ENCODE measurements at places on chromosomes 1 and 21. TPM values are rescaled to one million over a fixed set of nuclear protein-coding genes. Genes with fewer than 3 reads are reported as not detected.

KRTAP19-6 gene
- not detected for total RNA-seq

TSPAN2 gene
- total RNA-seq = 498 TPM

DNA sequence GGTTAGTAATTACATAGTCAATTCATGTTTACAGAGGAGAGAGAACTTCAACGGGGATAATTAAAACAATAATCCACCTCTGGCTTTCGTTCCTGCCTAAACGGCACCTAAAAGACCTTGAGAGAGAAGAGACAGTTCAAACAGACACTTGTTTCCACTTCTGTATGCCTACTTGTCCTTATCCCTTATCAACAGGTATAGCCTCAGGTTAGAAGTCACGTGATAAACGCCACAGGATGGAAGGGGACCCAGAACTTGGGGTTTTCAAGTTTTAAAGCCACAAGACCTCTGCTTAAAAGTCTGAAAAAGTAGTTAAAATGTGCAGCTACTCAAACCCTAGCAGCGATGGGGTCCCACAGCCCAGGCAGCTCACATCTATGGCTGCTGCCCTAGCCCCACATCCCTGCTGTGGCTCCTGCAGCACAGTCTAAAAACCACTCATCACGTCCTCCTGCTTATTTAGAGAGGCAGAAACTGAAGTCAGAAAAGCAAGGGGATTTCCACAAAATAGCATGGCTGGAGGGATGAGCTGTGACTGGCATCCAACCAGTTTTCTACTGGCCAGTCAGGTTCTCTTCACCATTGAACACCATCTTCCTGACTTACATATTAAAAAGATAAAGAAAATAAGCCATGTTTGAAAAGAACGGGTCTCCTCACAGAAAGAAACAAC lies 51.2 kb upstream of the SEC16B start:
- H3K4me3 ChIP-seq = no peak overlapping the region
- no peak overlapping the region for H3K27ac ChIP-seq
- H3K27me3 ChIP-seq = no peaks in the 10 kb centered on the region
- no peak for DNase-seq

DNA sequence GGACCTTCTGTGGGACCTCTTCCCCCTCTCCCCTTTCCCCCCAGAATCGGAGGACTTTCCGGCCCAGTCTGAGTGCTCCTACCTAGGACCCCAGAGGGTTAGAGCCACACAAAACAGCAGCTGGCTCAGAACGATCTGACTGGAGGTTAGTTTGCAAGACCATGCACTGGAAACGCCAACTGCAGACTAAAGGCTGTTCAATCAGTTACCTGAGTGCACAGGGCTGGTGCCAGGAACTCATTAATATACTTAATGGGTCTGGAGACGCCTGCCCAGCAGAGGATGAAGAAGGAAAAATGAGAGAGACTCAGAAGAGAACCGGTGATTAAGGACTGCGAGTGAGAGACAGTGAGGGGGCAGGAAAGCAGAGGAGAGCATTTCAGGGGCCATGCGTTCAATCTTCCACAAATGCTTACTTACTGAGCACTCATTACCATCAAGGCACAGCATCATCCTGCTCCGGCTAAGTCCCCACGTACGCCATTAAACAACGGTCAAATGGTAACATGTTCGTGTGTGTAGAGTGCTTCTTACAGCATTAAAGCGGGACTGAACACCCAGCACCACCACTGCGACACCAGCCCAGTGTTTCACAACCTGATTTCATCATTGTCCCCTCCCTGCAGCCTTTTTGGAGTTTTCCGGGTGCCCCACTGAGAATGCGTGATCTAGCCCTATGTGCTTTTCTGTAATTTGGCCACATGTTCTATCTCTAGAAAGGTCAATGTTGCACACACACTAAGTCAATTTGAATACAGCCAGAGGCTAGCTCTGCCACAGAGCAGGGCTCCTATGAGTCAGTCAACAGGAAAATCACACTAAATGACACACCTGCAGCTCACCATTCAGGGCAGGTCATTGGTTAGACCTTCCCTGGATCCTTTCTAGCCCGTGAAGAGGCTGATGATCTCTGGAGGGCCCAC lies 7.6 kb downstream of the ENO1 start:
- peaks cover 78% of the 10 kb centered on the region for H3K4me1 ChIP-seq
- no peak for DNase-seq
- H3K36me3 ChIP-seq = peaks cover 64% of the 10 kb centered on the region
- H3K27ac ChIP-seq = peak overlapping the region; percentile 49
- no peak overlapping the region for H3K4me3 ChIP-seq

- H3K4me3 ChIP-seq = no peak overlapping the region
- peaks cover 14% of the 10 kb centered on the region for H3K4me1 ChIP-seq
Measured at GRCh38 chr1:228935198-228935663, 200.0 kb downstream of the RHOU start.

- H3K36me3 ChIP-seq = peaks cover 2% of the 10 kb centered on the region
- no peak overlapping the region for H3K27ac ChIP-seq
- no peaks in the 10 kb centered on the region for H3K27me3 ChIP-seq
- peaks cover 8% of the 10 kb centered on the region for H3K4me1 ChIP-seq
- DNase-seq = no peak
Measured at GRCh38 chr1:228274452-228275178, 66.8 kb downstream of the OBSCN start.

- no peaks in the 10 kb centered on the region for H3K36me3 ChIP-seq
- no peaks in the 10 kb centered on the region for H3K4me1 ChIP-seq
- H3K27me3 ChIP-seq = peaks cover 16% of the 10 kb centered on the region
- no peak overlapping the region for H3K27ac ChIP-seq
- no peak overlapping the region for H3K4me3 ChIP-seq
Measured at GRCh38 chr1:223266632-223267172, 97.3 kb downstream of the SUSD4 start.

DNA sequence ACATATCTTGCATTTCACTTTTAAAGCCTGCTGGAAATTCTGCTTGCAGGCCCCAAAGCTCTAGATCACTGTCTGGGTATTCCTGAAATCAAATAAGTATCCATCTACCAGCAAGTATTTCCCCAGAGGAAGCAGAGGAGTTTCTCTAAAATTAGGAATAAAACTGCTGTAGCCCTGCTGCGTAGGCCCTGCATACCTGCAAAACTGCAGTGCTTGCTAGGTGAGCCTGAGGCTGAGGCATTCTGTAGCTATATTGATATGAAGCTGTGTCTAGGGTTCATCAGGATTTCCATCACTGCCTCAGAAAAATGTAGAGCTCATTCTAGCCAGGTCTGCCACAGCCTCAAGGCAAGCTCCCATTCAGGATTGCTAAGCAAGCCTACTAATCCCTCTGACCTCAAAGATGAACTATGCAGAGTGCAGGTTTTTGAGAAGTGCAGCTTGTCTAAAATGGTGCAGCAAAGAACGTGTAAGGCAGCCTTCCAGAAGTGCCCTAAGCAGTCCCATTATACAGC lies 28.7 kb downstream of the NPHS2 start:
- no peak for DNase-seq
- H3K4me3 ChIP-seq = no peak overlapping the region
- H3K27ac ChIP-seq = no peak overlapping the region
- H3K36me3 ChIP-seq = no peaks in the 10 kb centered on the region

SLAMF6 gene
- not detected for total RNA-seq

DNA sequence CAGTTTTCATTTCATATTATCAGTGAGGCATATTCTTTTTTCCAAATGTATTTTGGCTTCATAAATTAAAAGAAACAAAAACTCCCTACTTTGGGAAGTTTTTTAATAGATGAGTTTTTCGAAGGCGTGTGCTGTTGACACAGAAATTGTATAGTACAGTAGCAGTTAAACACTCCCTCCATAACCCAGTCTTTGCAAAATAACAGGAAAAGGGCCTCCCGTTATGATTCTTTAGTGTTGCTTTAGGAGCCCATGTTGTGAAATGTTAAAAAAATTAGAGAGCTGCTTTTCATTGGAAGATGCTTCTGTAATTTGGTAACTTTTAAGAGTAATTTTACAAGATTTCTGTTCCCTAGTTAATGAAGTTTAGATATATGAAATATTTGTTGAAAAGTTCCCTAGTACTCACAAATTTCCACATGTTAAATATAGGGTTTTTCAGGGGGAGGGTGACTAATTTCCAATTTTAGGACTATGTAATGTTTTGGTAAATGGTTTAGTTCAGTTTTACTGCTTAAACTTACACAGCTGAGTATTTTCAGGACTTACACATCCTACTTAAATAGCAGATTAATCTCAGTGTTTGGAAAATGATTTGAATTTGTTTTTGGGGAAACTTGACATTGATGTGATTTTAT lies 2.0 kb downstream of the CAMSAP2 start:
- peak overlapping the region; percentile 100 for H3K4me3 ChIP-seq
- DNase-seq = no peak
- no peaks in the 10 kb centered on the region for H3K27me3 ChIP-seq
- peaks cover 49% of the 10 kb centered on the region for H3K4me1 ChIP-seq
- H3K27ac ChIP-seq = peak overlapping the region; percentile 91

ARHGEF11 gene
- 37.5 TPM for total RNA-seq

ELF3 gene
- 0.36 TPM for total RNA-seq

All from chondrocyte (in vitro differentiated cells).